Foreskin melanocyte (primary cell): ENCODE measurements at places on chromosomes 2 and 18.

GRCh38 chr2:120654381-120655134 is 81.1 kb upstream of the GLI2 start:
- no peak for DNase-seq

DNA sequence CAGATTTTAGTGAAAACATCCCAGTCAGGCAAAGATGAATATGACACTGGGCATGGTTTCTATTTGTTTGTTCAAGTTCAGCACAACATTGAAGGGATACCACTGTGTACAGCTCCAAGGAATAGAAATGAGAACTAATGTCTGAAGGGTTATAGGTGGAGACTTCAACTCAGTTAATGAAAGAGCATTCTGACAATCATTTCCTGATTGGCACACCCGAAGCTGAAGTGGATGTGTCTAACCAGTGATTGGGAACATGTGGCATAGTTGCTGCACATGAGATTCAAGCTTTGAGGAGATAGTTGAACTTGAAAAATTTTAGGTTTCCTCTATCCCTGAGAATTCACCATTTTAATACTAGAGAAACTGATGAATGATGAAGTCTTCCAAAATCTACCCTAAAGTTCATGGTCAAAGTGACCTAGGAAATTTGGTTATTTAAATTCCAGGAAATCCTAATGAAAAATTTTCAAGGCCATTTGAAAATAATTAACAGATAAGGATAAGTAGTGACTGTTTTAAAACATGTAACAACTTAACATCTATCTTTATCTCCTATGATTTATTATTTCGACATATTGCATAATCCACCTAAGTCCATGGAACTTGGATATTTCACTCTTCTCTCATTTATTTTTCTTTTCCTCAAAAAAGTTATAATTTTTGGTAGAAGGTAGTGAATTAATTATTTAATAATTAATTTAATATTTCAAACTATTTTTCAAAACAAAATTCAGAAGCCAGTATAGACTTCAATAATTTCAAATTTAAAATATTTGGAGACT is 38.0 kb downstream of the SLC9A4 start:
- DNase-seq, result no peak

DNA sequence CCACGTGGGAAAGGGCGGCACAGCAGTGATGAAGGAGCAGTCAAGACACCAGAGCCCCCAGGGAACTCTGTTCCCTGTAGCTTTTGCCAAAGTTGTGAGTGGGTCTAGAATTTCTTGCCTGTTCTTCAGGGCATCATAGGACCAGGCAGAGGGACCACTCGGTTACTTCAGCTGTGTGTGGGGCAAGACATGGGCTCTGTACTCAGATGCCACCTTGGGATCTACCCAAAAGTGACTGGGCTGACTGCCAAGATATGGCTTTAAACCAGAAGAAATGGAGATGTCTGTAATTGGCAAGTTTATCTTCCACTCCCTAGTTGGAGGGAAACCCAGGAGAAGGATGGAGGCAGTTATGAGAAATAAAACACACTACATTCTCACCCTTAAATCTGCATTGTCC is 29.6 kb downstream of the KCNF1 start:
- no peak for DNase-seq

DNA sequence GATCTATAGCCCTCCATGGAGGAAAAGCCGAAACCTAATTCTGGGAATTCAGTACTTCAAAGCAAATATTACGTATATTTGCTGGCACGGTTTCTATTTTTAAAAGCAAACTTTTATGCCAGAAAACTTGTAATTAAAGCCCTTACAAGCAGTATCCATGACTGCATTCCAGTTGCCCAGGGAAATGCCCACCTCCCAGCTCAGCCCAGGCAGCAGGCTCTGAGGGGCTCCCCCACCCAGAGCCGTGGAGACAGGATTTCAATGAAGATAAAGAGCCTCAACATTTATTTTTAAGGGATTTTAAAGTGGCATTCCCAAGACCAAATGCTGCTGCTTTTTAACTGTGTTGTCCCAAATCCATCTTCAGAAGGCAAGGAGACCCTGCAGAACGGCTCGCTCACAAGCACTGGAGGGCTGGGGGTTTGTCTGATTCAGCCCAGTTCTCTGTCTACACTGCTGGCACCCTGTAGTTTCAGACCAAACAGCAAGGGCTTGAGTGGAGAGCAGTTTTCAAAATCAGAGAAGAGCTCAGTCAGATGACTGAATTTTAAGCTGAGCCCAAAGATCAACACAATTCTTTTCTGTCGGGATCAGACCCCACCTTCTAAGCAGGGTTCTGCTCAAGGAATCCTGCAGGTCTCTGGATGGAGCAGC is 105.1 kb downstream of the KCNF1 start:
- no peak for DNase-seq

GRCh38 chr2:169692718-169693117 is 1.5 kb downstream of the CFAP210 start:
- no peak for DNase-seq

- no peak for DNase-seq
Observed at GRCh38 chr2:105384861-105385260, 14.0 kb downstream of the FHL2 start.

- DNase-seq, result no peak
Observed at GRCh38 chr2:14016289-14016955, 616.1 kb upstream of the LRATD1 start.

- no peak for DNase-seq
Observed at GRCh38 chr2:177638507-177638906, 245.9 kb downstream of the AGPS start.

- DNase-seq, result peak; percentile 52
Observed at GRCh38 chr2:31235504-31235902, 1.6 kb downstream of the EHD3 start.

DNA sequence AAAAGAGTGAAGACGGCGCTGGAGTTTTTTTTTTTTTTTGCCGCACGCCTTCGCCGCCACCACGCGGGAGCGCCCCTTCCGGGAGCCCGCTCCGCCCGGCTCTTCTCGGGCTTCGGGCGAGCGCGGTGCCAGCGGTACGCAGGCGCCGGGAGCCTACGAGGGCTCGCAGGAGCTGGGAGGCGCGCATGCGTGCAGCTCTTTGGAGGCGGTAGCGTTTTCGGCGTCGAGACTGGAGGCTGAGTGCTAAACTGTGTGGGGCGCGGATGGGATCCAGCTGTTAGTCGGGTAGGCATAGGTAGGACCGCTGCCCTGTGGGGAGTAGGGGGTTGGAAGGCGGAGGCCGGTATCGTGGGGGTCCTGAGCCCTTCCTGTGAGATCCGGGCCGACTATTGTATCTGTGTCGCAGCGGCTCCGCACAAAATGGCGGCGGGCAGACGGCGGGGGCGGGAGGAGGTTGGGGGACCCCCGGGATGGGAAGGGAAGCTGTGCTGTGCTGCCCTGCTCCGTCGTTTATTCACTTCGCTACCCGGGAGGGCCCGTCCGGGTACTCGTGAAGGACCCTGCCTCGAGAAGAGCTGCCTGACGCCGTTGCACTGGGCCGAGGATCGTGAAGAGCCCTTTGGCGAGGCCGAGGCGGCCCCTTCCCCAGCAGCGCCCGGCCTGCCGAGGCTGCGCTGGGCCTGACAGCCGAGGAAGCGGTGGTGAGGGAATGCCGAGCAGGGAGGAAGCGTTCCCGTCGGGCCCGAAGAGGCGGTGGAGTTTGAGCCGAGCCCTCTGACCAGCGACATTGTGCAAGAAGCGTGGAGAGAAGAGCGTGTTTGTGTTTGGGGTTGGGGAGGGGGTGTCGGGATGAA is at the start of gene ZNF638:
ZNF638 (plus strand) TSS at position 202 of the 854 bp plus-strand sequence. CDS start 17,173 bp downstream, outside the sequence.
- DNase-seq, result peak; percentile 87

- no peak for DNase-seq
Observed at GRCh38 chr2:65453916-65454315, 21.5 kb upstream of the SPRED2 start.

DNA sequence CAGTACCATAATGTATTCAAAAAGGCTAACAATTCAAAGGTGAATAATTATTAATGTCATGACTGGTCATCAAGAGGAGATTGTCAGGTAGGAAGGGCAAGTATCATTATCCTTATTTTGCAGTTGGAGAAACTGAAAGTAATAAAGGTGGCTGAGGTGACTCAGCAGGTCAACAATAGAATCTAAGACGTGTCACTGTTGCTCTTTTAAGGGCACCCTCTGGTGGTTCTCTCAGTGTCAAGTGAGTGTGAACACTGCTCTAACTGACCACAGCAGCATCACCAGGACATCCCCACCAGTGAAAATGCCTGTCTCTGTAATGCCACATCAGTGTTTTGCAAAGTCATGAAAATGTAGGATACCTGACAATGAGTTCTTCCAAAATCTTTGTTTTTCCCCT is 69.7 kb downstream of the DCC start:
- no peak for DNase-seq

- no peak for DNase-seq
Observed at GRCh38 chr18:73646772-73647171, 500.9 kb downstream of the FBXO15 start.

DNA sequence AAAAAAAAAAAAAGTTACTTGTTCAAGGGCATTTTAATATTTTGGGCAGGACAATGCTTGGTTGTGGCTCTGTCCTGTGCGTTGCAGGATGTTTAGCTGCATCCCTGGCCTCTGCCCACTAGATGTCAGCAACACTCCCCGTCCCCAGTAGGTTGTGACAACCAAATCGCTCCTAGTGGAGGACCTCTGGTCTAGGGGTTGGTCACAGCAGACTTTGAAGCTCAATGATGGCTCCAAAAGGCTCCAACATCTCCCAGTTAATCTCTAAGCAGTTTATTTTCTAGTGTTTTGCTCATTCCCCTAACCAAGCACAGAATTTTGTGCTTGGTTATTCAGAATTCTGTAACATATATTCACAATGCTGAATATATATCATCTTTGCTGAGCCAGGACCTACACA is 67.0 kb downstream of the CHRNA1 start:
- peak; percentile 39 for DNase-seq

GRCh38 chr18:44795241-44795640 is 114.6 kb downstream of the SETBP1 start:
- DNase-seq, result no peak

- DNase-seq, result no peak
Observed at GRCh38 chr2:53768242-53768542, 588 bp downstream of the CHAC2 start.

GRCh38 chr2:182280118-182280517 is 146.7 kb downstream of the PDE1A start:
- no peak for DNase-seq

- DNase-seq, result no peak
Observed at GRCh38 chr2:236769981-236770671, 200.5 kb downstream of the ACKR3 start.

- no peak for DNase-seq
Observed at GRCh38 chr2:73961823-73962615, 22.7 kb upstream of the TET3 start.
